Head of caudate nucleus (tissue), 42 donors: ENCODE measurements at places on chromosomes 1 and 21.

DNA sequence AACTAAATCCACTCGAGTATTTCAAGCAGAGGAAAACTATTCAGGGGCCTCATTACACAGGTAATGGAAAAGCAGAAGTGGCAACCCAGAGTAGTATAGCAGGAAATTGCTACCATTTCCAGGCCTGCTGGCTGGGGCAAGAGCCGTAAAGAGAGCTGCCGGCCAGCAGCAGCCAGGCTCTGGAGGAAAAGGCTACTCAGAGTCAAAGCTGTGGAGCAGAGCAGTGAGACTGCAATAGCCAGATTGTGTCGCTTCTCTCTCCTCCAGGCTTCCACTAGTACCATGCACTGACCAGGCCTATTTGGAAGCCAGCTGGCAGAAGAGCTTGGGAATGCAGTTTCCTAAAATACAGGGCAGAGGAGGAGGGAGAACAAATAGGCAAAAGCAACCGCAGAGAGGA, 155.5 kb downstream of the OMA1 start:
- no peak for DNase-seq

GRCh38 chr1:215835951-215836350, 268.8 kb downstream of the KCTD3 start:
- DNase-seq = no peak

DNA sequence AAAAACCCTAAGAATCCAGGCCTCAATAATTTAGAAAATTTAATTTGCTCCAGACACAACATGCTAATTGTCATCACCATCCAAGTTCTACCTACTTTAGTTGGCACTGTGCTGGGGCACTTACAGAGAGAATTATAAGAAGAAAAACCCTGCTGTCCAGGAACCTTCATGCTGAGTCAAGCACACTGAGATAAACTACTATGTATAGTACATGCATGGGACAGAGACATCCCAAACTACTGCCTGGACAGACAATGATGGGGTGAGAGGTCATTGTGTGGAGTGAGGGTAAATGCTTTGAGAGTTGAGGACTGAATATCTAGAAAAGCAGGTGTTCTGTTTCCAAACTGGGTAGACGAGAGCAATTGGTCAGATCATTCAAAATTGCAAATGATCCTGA, 135.3 kb upstream of the CTTNBP2NL start:
- no peak for DNase-seq

DNA sequence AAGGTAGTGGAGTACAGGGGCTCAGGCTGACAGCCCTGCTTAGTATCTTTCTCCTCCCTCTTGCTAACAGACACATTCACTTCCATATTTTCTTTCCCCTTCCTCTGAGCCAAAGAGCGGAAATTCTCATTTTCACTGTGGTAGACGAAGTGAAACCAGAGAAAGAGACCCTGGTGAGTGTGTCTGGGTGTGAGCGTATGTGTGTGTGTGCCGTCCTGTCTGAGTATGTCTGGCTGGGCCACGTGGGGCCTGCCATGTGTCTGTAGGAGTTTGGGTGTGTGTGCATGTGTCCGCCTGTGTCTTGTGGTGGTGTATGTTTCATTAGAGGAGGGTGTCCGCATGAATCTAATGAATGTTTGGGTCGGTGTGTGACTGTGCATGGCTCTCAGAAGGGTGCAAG, 1.7 kb downstream of the COL8A2 start:
- peak; percentile 15 for DNase-seq

- no peak for DNase-seq
Observed at GRCh38 chr1:66022904-66023620, 230.4 kb downstream of the PDE4B start.

GRCh38 chr1:2382621-2383361, 8.6 kb downstream of the MORN1 start:
- DNase-seq = peak; percentile 14

- no peak for DNase-seq
Observed at GRCh38 chr1:230232371-230232771, 165.3 kb downstream of the GALNT2 start.

- DNase-seq = no peak
Observed at GRCh38 chr1:40985161-40985560, 5.7 kb downstream of the CTPS1 start.

- DNase-seq = no peak
Observed at GRCh38 chr1:152745289-152745704, 12.5 kb upstream of the KPRP start.

DNA sequence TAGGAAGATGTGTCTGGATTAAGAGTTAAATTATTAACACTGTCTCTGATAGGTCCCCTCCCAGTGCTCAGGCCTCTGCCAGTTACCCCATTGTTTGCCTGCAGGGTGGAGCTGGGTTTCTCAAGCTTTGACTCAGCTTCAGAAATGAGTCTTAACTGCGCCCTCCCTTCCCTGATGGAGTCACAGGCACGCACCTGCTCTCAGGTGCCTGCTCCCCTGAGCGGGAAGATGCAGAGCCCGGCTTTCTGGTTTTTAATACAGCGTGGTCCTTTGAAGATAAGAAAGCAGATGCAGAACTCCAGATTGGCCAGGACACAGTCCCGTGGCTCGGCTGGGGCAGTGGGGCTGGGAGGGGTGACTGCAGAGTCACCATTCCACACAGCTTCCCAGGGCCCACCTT, 3.2 kb upstream of the SPRR4 start:
- no peak for DNase-seq

DNA sequence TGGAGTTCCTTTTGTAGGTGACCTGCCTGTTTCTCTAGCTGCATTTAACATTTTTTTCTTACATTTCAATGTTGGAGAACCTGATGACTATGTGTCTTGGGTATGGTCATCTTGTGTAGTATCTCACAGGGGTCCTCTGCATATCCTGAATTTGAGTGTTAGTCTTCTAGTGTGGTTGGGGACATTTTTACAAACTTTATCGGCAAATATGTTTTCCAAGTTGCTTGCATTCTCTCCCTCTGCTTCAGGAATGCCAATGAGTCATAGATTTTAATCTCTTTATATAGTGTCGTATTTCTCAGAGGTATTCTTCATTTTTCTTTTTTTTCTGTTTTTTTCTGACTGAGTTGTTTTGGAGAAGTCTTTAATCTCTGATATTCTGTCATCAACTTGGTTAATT, 684.0 kb downstream of the NCAM2 start:
- no peak for DNase-seq

- DNase-seq = no peak
Observed at GRCh38 chr1:7948960-7949359, 8.3 kb upstream of the TNFRSF9 start.

DNA sequence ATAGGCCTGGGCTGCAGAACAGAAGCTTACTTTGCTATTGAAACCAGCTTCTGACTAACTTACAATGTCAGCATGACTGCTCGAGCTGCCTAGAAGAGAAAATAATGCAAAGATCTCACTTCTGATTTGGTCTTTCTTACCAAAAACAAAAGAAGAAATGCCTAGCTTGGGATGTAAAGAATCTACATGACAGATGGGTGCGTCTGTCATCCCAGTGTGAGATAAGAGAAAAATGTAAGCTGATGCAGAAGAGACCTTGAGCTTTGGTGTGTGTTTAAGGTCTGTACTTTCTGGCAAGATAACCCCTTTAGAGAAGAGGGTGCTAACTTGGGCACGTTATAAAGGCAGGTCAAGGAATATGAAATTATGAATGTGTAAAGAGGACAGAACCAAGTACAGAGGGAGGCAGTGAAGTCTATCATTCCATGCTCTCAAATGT, 3.6 kb downstream of the FAM20B start:
- no peak for DNase-seq

DNA sequence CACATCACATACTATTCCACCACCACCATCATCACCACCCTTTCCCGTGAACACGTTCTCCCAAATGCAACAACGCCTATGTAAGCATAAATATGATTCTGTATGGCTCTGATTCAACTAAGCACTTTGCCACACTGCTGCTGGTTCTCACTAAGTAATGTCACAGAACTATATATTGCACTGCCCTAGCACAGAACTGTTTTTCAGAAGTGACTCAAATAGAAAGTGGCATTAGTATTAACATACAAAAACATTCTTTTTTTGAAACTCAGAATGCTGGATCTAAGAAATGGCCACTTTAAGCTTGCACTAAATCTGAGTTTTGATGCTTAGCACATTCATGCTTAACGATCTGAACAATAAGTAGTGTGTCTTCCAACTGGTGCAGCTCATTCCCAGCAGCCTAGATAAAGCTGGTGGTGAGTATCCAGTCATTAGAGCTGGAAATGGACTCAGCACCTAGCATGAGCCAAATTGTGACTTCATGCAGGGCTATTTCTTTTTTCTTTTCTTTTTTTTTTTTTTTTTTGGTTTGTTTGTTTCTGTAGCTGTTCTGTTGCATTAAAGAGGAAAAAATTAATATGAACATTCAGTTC, 46.2 kb upstream of the ZC3H11B start:
- DNase-seq = no peak

DNA sequence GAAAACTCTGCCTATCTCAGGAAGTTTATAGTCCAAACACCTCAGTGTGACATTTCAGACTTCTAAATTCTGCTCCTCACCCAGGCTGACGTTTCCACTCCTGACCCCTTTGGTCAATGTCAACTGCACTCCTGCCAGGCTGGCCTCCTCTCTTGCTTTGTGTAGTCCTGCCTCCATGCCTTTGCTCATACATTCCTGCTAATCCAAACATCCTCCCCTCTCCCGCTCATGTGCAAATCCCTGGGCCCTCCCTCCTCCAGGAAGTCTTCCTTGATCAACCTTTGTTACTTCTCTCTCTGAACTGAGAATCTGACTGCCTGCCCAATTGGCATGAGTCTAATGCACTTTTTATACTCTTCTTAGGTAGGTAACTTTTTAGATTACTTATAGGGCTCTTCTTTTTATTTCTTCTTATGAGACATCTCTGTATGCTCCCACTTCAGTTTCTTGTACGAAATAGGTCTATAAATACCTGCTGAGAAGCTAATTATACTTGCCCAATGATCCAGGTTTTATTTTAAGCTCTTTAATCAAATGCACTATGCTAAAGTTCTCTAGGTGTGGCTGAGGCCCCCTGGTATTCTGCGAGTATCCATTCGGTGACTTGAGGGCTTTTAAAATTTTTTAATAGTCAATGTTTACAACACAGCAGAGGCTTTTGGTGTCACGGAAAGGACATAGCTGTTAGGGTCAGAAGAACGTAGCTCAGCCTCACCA, 128.1 kb downstream of the PLXNA2 start:
- DNase-seq = no peak

DNA sequence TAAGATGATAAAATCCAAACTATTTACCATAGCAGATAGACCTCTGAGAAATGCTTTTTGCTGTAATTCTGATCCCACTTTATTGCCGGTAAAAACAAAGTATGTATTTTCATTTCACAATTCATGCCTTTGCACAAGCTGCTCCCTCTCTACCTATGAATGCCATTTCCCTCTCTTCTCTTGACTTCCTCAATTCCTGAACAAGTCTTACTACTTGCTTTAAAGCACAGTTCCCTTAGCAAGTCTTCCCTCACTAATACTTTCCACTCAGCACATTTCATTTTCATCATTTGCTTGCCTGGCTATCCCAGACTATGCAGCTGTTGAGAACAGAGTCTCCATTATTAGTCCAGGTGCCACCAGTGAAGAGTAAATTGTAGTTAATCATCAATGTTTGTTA, 13.8 kb downstream of the GPATCH2 start:
- DNase-seq = no peak

DNA sequence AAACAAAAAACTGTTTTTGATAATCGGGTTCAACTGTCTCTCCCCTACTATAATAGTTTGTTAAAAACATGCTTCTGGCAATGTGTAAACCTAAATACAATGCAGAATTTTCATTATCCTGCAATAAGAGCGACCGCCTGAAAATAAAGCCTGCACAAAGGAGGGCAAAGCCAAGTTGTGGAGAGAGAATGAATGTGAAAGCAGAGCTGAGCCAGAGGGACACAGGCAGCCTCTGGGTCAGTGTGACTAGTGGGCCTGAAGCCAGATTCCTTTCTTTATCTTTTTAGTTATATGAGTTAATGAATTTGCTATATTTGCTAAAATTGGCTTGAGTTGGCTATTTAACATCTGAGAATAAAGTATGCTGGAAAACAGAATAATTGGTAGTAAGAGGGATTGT, 615.2 kb downstream of the PLA2G4A start:
- no peak for DNase-seq

DNA sequence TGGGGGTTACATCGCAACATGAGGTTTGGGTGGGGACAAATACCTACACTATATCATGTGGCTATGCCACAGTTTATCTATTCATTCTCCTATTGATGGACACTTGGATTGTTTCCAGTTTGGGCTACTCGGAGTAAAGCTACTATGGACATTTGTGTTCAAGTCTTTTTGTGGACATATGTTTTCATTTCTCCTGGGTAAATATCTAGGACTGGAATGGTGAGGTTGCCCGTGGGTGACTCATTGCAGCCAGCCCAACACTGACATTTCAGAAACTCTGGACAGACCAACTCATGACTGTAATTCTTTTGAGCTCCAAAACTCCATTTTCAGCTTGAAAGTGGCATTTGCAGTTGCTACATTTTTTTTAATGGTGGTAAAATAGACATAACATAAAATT, 82.7 kb downstream of the KAZN start:
- DNase-seq = no peak

- DNase-seq = no peak
Observed at GRCh38 chr1:185373813-185374529, 56.9 kb upstream of the IVNS1ABP start.

DNA sequence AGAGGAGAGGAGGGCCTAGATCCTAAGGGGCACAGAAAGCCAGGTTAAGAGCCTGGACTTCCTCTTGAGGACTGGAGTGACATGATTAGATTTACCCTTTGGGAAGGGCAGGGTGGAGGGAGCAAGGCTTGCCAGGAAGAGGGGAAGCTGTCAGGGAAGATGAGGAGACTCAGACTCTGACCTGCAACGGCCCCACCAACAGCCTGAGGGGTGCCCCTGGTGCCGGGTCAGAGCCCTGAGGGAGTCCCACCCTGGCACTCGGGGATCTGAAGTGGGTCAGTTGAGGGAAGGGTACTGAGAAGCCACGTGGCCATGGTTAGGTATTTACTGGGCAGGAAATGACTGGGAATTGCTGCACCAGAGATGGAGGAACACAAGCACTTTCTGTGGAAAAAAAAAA, 9.8 kb downstream of the ECE1 start:
- no peak for DNase-seq

GRCh38 chr1:176515310-176515709, 52.3 kb downstream of the PAPPA2 start:
- no peak for DNase-seq
